COR-L47 (cell line): ENCODE measurements at places on chromosomes 6 and 20.

DNA sequence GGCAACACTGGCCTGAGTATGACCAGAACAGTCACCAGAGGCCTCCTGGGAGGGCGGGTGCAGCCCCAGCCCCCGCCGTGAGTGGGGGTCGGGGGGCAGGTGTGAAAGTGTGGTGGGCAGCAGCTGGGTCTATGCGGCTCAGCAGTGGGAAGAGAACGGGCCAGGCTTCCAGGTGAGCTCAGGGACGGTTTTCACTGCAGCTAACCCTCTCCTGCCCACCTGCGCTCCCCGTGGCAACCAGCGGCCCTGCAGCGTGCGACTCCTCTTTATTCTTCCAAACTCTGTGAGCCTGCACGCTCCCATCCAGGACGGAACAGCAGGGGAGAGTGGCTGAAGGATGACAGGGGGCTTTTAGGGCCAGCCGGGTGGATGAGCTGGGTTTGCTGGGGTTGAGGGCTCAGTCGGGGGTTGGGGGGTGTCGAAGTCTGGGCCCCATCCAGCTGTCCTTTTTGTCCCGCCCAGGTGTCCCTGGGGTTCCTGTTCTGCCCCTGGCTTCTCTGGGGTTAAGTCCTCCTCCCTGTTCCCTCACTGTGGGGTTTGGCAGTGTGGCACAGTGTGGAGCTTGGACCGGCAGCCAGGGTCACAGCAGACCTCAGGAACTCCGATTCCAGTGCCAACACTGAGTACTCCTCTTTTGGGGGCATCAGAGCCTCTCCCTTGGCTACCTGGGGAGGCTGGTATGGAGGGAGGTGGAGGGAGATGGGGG, 859 bp upstream of the BIRC7 start:
- peak; percentile 39 for DNase-seq

DNA sequence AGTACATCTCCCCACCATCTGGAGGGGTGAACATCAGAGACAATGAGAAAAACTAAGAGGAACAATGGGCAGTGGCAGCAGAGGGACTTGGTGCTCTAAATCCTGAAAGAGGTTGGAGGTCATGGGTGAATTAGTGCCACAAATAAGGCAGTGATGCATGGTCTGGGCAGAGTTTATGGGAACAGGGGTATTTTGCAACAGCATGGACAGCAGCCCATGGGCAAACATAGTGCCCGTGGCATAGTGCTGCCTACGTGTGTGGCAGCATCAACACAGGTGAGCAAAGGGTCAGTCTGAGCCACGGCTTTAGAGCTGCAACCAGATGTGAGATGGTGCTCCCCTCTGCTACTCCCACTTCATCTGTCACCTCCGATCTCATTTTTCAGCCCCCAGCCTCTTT, 459.1 kb upstream of the CITED2 start:
- DNase-seq, result no peak

- DNase-seq, result no peak
Measured at GRCh38 chr6:124164343-124164742, 360.7 kb downstream of the NKAIN2 start.

- no peak for DNase-seq
Measured at GRCh38 chr6:89830170-89830809, 610 bp downstream of the CASP8AP2 start.

GRCh38 chr20:32193996-32194395, 13.5 kb downstream of the PLAGL2 start:
- no peak for DNase-seq

DNA sequence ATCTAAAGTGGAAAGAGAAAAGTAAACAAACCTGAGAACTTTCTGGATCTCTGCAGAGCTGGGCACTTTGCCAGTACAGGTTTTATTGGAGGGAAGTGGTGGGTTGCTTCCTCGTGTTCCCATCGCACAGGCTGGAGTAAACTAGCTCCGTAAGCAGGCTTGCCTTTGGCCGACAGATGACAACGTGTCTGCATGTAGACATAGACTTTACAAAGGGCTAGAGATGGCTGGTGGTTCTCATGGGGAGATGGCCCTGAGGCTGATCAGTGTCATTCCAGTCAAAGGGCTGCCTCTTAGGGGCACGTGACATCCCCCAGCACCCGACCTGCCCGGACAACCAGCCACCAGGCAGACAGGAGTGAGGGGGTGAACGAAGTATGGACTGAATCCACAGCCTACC, 98.8 kb downstream of the YTHDF1 start:
- DNase-seq, result no peak

DNA sequence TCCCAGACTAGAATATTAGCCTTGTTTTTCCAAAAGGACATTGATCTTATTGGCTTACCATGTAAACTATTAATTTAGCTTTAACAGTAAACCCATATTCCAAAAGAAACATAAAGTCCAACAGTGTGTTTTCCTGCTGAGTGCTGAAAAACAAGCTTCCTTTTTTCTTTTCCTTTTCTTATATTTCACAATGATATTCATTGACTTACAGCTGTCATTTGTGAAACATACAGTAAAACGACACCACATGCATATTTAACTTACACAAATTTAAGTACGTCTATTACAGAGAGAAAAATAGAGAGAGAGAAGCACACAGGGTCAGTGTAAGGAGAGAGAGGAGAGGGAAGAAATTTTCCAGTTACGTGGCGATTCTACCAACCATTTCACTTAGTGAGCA, 543.9 kb upstream of the JARID2 start:
- DNase-seq, result no peak

- DNase-seq, result no peak
Measured at GRCh38 chr20:40687384-40688128, 1.5 kb downstream of the MAFB start.

DNA sequence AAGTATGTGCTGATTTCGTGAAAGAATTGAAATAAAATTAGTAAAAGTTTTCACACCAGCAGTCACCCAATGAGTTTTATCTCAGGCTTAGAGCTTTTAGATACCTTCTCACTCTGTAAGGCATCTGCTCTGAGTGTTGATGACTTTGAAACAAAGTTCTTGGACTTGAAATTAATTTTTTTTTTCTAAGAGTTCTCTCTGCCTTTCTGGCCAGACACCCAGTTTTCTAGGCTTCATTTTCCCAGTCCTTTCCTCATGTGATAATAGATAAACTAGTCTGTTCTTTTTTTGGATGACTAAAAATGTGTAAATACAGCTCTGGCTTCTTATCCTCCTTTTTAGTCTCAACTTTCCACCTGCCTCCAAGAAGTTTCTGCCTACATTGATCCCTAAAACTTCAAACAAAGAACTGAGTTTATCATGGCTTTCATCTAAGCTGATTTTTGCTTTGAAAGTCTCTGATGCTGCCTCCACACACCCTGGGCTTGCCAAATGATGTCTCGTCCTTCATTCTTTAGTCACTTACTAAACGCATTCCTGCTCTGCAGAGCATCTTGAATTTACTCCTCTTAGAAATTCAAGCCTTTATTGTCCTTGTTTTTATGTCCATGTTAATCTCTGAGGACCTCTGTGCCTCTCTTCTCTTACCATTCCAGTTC, 32.7 kb downstream of the SLX4IP start:
- DNase-seq, result no peak

DNA sequence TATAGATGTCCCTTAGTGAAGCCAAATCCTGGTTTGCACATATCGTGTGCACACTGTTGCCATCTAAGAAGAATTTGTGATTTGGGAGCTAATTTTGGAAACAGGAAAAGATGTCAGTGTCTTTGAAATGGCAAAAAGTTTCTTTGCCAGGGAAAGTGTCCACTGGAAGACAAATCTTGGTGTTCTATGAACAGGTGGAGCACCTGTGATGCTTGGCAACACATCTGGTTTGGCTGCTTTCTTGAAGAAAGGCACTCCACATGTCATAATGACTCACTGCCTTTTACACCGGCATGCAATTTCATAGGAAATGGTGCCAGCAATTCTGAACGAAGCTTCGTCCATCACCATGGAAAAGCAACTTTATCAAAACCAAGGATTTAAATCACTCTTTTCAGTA, 1040.0 kb upstream of the MAP3K7 start:
- no peak for DNase-seq

GRCh38 chr6:136611746-136612145, 61.5 kb upstream of the MAP7 start:
- no peak for DNase-seq

GRCh38 chr6:104130343-104130742, 729.4 kb downstream of the HACE1 start:
- DNase-seq, result no peak

GRCh38 chr6:18347021-18347577, 40.1 kb upstream of the RNF144B start:
- no peak for DNase-seq

- no peak for DNase-seq
Measured at GRCh38 chr6:27129095-27129815, 118.2 kb upstream of the PRSS16 start.

DNA sequence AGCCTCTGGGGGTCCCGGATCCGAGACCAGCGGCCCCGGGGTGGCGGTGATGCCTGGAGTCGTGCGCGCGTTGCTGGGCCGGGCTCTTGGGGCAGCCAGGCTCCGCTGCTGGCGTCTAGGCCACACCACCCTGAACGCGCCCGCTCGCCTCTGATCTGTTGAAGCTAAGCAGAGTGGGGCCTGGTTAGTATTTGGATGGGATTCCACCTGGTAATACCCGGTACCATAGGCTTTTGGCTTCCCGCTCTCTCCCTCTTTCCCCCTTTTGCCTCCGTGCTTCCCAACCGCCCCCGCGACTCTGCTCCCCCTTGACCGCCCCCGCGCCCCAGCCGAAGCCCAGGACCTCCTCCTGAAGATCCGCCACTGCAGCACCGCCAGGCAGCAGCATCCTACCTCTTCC, 1383.5 kb upstream of the DEFB115 start:
- peak; percentile 43 for DNase-seq

DNA sequence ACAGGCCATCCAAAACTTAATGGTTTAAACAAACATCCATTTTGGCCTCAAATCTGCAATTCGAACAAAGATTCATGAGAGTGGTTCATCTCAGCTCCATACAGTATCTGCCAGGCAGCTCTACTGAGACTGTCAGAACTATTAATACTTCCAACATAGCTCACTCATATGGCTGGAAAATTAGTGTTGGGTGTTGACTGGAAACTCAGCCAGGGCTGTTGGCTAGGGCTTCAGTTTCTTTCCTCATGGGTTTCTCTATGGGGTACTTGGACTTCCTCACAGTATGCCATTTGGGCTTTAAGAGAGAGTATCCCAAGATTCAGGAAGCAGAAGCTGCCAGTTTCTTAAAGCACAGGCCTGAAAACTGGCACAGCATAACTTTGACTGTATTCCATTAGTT, 240.3 kb downstream of the TPBG start:
- no peak for DNase-seq

GRCh38 chr6:18792866-18793265, 405.7 kb downstream of the RNF144B start:
- DNase-seq, result no peak

DNA sequence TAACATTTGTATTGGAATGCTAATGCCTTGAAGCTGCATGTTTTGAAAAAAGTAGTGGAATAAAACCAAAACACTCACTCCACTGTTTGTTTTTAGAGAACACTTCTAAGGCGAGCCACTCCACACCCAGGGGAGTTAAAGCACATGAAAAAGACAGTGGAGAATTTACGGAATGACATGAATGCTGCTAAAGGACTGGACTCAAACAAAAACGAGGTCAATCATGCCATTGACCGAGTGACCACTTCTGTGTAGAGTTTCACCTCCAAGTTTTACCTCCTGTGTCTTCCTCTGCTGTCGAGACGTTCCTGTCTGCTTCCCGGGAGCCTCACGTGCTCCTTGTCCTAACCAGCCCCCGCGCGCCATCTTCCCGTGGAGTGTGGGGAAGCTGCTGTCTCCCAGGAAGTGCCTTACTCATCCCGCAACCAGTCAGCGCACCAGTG, 127.8 kb downstream of the LRRC1 start:
- DNase-seq, result no peak

GRCh38 chr6:67748521-67748920, 886.6 kb upstream of the ADGRB3 start:
- no peak for DNase-seq

GRCh38 chr20:50496773-50497385, 13.3 kb upstream of the PTPN1 start:
- DNase-seq, result no peak

DNA sequence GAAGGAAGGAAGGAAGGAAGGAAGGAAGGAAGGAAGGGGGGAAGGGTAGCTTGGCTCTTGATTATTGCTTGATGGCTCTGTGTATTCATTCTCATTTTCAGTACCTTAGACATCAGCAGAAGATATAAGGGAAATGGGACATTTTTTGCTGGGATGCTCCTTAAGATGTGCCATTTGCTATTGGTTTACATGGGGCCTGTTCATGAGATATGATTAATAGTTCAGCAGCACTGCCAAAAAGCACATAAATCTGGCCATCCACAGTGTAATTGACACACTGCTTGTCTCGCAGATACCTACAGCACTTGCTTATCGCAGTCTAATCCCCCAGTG, 137.5 kb upstream of the JARID2 start:
- DNase-seq, result no peak

GRCh38 chr6:111874025-111874415, 768 bp upstream of the FYN start:
- no peak for DNase-seq

DNA sequence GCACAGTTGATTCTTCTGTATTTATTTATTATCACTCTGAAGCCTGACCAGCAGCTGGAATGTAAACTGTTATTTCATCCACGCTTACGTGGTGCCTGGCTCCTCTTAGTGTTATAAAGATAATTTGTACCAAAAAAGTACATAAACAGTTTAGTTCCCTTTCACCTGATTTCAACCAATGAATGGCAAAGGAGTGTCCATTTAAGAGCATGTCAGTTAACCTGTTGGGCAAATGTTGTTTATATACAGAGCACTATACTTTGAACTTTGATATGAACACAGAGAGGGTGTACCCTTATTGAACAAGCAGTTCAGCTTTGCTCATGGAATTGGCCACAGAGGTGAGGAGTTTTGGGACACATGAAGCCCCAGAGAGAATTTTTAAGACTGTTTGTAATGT, 7.2 kb upstream of the CTCFL start:
- DNase-seq, result no peak

GRCh38 chr20:53691060-53691810, 97.6 kb upstream of the ZNF217 start:
- DNase-seq, result no peak

GRCh38 chr6:15773806-15774410, 111.1 kb upstream of the DTNBP1 start:
- no peak for DNase-seq

DNA sequence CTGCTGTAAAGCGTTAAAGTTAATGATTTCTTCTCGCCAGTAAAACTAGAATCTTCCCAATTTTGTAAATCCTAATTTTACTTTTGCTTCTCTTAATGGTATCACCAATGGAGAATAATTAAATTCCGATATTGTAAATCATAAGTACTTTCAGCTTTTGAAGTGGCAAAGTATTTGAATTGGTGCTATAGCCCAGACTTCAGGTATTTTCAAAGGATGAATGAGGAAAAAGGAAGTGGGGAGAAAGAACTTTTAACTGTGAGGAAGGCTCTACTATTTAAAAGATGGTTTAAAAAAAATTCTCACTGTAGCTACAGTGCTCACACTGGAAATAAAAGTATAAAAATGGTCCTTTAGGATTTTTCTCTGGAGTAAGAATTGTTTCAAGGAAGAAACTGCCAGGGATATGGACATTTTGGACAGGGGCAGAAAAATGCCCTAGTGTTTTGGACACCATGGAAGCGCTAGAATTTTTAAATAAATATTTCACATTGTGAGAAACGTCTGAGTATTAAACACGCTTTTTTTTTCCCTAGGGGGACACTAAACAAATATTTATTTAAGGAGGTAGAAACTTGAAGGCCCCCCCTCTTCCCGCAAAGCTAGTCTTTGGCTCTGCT, 1.3 kb upstream of the TAB2 start:
- no peak for DNase-seq
